Liver (tissue), 10 donors: ENCODE measurements at places on chromosomes 3 and 15. TPM values are rescaled to one million over a fixed set of nuclear protein-coding genes. Genes with fewer than 3 reads are reported as not detected.
A peak's percentile ranks its signal among the peaks of the same experiment; 100 is the strongest.

- no peaks in the 10 kb centered on the region for H3K27me3 ChIP-seq
- H3K4me3 ChIP-seq, result no peak overlapping the region
- H3K36me3 ChIP-seq, result no peaks in the 10 kb centered on the region
- peaks cover 14% of the 10 kb centered on the region for H3K4me1 ChIP-seq
Observed at GRCh38 chr15:70714565-70714964, 48.8 kb downstream of the UACA start.

- H3K27ac ChIP-seq, result peak within 1 kb of the TSS; percentile 5
- DNase-seq, result peak; percentile 98
- peaks cover 20% of the 10 kb centered on the region for H3K36me3 ChIP-seq
- H3K27me3 ChIP-seq, result no peaks in the 10 kb centered on the region
- peaks cover 5% of the 10 kb centered on the region for H3K4me1 ChIP-seq
- peak within 1 kb of the TSS; percentile 70 for H3K4me3 ChIP-seq
Observed at GRCh38 chr3:129428376-129429079, at the start of gene EFCAB12. EFCAB12 (minus strand) TSS chr3:129428636; CDS start chr3:129428488, 148 bp downstream.

The PRKCD gene
- 3.1 TPM for polyA plus RNA-seq

GRCh38 chr15:49387471-49387870, 35.6 kb upstream of the FGF7 start:
- H3K36me3 ChIP-seq, result no peaks in the 10 kb centered on the region
- no peak for DNase-seq
- H3K27ac ChIP-seq, result no peak overlapping the region
- no peak overlapping the region for H3K4me3 ChIP-seq

The SFMBT1 gene
- polyA plus RNA-seq, result 4.7 TPM

The MRPL3 gene
- 35.7 TPM for polyA plus RNA-seq

The PSTPIP1 gene
- polyA plus RNA-seq, result 1.6 TPM

The PPARG gene
- polyA plus RNA-seq, result 5.2 TPM

The OR5K2 gene
- not detected for polyA plus RNA-seq

- no peaks in the 10 kb centered on the region for H3K36me3 ChIP-seq
- H3K4me3 ChIP-seq, result no peak overlapping the region
- no peaks in the 10 kb centered on the region for H3K4me1 ChIP-seq
- no peak overlapping the region for H3K27ac ChIP-seq
- no peak for DNase-seq
Observed at GRCh38 chr3:101954936-101955335, 105.6 kb downstream of the NFKBIZ start.

The GRM7 gene
- not detected for polyA plus RNA-seq

DNA sequence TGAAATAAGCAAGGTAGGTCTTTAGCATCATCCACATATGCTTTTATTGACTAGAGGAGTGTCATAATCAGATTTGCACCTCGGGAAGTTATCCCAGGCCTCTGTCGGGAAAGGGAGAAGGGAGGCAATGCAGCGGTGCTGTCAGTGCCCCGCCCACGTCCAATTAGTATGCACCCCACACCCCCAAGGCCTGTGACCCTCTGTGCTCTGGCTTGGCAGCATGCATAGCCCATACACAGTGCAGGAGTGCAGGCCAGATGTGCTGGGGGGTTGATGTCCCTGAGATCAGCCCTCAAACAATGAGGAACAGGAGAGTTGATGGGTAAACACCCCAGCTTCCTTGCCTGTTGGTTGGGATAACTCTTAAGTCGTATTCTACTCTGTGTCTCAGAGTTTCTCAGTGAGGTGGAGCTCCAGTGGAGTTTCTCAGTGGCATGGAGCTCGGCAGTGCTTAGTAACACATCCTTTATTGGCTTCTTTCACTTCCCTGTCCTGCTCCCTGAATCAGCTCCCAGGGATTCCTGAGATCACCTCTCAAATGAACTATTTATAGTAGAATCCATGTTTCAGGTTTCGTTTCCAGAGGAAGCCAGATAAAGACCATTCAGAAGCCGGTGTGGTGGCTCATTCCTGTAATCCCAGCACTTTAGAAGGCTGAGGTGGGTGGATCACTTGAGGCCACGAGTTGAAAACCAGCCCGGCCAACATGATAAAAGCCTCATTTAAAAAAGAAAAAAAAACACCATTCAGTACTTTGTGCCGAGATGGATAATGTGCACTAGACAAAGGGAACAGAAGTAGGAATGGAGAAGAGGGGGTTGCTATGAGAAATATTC, 26.7 kb upstream of the NDUFB4 start:
- H3K27me3 ChIP-seq, result no peaks in the 10 kb centered on the region
- H3K4me1 ChIP-seq, result no peaks in the 10 kb centered on the region
- H3K4me3 ChIP-seq, result no peak overlapping the region
- H3K36me3 ChIP-seq, result no peaks in the 10 kb centered on the region

The KIF15 gene
- polyA plus RNA-seq, result 0.15 TPM

- H3K4me1 ChIP-seq, result peaks cover 5% of the 10 kb centered on the region
- H3K36me3 ChIP-seq, result no peaks in the 10 kb centered on the region
- H3K27me3 ChIP-seq, result no peaks in the 10 kb centered on the region
- DNase-seq, result no peak
- H3K27ac ChIP-seq, result no peak overlapping the region
Observed at GRCh38 chr3:143221446-143221845, 101.9 kb downstream of the CHST2 start.

- H3K36me3 ChIP-seq, result no peaks in the 10 kb centered on the region
- peaks cover 2% of the 10 kb centered on the region for H3K4me1 ChIP-seq
- no peak for DNase-seq
- H3K27ac ChIP-seq, result no peak overlapping the region
- no peaks in the 10 kb centered on the region for H3K27me3 ChIP-seq
- no peak overlapping the region for H3K4me3 ChIP-seq
Observed at GRCh38 chr3:147189016-147189415, 217.3 kb downstream of the ZIC4 start.

The NR1I2 gene
- 63.5 TPM for polyA plus RNA-seq

The GPR15 gene
- polyA plus RNA-seq, result not detected

The AHSG gene
- 1,784 TPM for polyA plus RNA-seq

GRCh38 chr3:160401291-160402095, 2.0 kb downstream of the SMC4 start:
- H3K4me1 ChIP-seq, result peaks cover 29% of the 10 kb centered on the region
- no peaks in the 10 kb centered on the region for H3K27me3 ChIP-seq

- no peaks in the 10 kb centered on the region for H3K27me3 ChIP-seq
- H3K4me1 ChIP-seq, result no peaks in the 10 kb centered on the region
- H3K36me3 ChIP-seq, result peaks cover 10% of the 10 kb centered on the region
- no peak overlapping the region for H3K4me3 ChIP-seq
- H3K27ac ChIP-seq, result peak overlapping the region; percentile 29
Observed at GRCh38 chr15:99168601-99169580, 64.0 kb downstream of the SYNM start.

The GAP43 gene
- polyA plus RNA-seq, result 0.06 TPM

DNA sequence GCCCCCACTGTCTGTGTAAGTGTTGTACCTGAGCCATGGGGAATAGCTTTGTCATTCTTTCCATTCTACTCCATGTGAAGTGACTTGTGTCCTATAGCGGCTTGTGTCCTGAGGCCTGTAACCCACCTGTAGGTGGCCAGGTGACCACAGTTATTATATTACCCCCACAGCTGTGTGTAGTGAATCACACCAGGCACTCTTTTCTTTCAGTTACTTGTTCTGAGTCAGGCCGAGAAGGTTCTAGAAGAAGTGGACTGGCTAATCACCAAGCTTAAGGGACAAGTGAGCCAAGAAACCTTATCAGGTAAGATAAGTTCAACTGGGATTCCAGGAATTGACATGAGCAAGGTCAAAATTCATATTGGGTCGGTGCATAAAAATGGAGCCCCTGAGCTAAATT, 29.2 kb downstream of the POLG start:
- H3K4me3 ChIP-seq, result no peak overlapping the region
- no peak overlapping the region for H3K27ac ChIP-seq
- DNase-seq, result no peak

The TGM5 gene
- polyA plus RNA-seq, result not detected

GRCh38 chr15:83108266-83109219, 1.1 kb downstream of the TM6SF1 start:
- no peak overlapping the region for H3K27ac ChIP-seq
- peaks cover 5% of the 10 kb centered on the region for H3K4me1 ChIP-seq
- peaks cover 2% of the 10 kb centered on the region for H3K27me3 ChIP-seq
- H3K4me3 ChIP-seq, result peak overlapping the region; percentile 1
- no peaks in the 10 kb centered on the region for H3K36me3 ChIP-seq

- no peak overlapping the region for H3K27ac ChIP-seq
- no peak for DNase-seq
- no peaks in the 10 kb centered on the region for H3K36me3 ChIP-seq
- no peak overlapping the region for H3K4me3 ChIP-seq
- H3K27me3 ChIP-seq, result no peaks in the 10 kb centered on the region
Observed at GRCh38 chr3:31472479-31473390, 60.0 kb upstream of the STT3B start.

DNA sequence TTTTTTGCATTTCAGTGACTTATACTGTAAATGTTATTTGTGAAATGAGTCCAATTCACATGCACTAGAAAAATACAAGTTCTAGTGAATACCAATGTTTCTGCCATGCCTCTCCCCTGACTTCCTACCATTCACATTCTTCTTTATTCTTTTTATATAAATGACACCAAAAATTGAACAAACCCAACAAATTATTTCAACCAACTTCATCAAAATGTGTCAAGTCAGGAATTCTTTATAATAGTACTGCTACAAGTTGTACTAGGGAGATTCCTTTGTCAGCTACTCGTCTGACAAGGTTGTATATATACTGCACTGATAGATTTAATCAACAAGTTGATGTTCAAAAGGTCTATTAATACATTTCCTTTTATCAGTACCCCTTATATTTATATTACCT, 3.0 kb downstream of the TBL1XR1 start:
- peaks cover 18% of the 10 kb centered on the region for H3K4me1 ChIP-seq
- no peak overlapping the region for H3K27ac ChIP-seq
- H3K36me3 ChIP-seq, result no peaks in the 10 kb centered on the region
- H3K4me3 ChIP-seq, result no peak overlapping the region
- H3K27me3 ChIP-seq, result no peaks in the 10 kb centered on the region

GRCh38 chr3:10956986-10957385, 35.6 kb upstream of the SLC6A1 start:
- no peaks in the 10 kb centered on the region for H3K36me3 ChIP-seq
- no peak overlapping the region for H3K27ac ChIP-seq
- DNase-seq, result no peak
- H3K4me3 ChIP-seq, result no peak overlapping the region
- H3K4me1 ChIP-seq, result no peaks in the 10 kb centered on the region
- H3K27me3 ChIP-seq, result peaks cover 5% of the 10 kb centered on the region

DNA sequence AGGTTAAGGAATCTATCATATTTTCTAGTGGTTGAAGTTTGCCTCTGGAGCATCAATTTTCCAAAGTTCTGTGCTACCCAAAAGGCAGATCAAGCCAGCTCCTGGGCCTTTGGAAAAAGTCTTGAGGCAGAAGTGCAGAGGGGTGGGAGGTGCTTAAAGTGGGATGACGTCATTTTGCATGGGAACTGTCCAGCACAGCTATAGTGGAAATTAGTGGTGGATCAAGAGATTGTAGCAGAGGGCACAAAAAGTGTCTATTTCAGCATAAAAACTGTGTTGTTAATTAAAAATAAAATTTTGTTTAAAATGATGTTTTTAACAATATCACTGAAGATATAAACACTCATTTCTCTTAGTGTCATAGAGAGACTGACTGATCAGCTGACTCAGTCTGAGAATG, 221.9 kb downstream of the LRRN1 start:
- no peaks in the 10 kb centered on the region for H3K4me1 ChIP-seq
- no peak for DNase-seq
- H3K4me3 ChIP-seq, result no peak overlapping the region
- H3K27me3 ChIP-seq, result no peaks in the 10 kb centered on the region
- H3K27ac ChIP-seq, result no peak overlapping the region
- no peaks in the 10 kb centered on the region for H3K36me3 ChIP-seq

DNA sequence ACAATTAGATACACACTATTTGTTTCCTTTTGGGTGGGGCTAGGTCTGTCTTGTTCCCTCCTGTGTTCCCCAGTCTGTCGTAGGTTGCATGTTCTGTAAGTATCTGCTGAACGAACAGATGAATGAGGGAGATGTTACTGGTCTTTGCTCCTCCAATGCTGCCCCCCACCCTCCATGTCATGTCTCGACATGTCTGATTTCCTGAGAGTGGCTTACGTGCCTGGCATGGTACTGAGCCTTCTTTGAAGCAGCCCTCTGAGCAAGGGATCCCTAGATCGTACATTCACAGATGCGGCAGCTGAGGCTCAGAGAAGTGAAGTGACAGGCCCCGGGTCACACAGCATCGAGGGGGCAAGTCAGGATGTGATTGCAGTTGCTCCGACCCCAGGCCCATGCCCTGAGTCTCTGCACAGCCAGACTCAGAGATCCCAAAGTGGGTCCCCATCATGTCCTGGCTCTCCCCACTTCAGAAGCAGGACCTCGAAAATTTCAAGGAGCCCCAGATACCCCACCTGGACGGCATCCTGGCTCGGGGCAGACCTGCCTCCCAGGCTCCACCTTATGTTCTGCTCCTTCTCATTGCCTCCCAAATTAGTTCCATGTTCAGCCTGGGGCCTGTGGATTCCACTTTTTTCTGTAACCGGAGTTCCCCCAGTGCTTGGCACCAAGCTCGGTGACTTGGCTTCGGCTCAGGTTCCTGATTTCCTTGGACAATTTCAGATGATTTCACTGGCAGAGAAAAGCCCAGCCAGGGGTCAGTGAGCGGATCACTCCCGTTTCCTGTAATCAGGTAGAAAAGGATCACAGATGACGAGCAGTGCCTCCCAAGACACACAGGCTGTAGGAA, 24.7 kb downstream of the GOLGA6L2 start:
- no peaks in the 10 kb centered on the region for H3K27me3 ChIP-seq
- no peaks in the 10 kb centered on the region for H3K36me3 ChIP-seq
- DNase-seq, result no peak
- no peaks in the 10 kb centered on the region for H3K4me1 ChIP-seq

GRCh38 chr3:124761935-124762660, 31.8 kb downstream of the UMPS start:
- no peak overlapping the region for H3K4me3 ChIP-seq
- peaks cover 32% of the 10 kb centered on the region for H3K36me3 ChIP-seq
- peaks cover 14% of the 10 kb centered on the region for H3K4me1 ChIP-seq
- H3K27me3 ChIP-seq, result no peaks in the 10 kb centered on the region
- H3K27ac ChIP-seq, result peak overlapping the region; percentile 64
- no peak for DNase-seq

GRCh38 chr15:94749811-94750617, 518.7 kb downstream of the MCTP2 start:
- no peaks in the 10 kb centered on the region for H3K36me3 ChIP-seq
- no peak for DNase-seq
- no peak overlapping the region for H3K27ac ChIP-seq

The WDR93 gene
- polyA plus RNA-seq, result not detected

GRCh38 chr3:107001635-107002034, 375.6 kb upstream of the CCDC54 start:
- no peak overlapping the region for H3K4me3 ChIP-seq
- DNase-seq, result no peak
- H3K27me3 ChIP-seq, result no peaks in the 10 kb centered on the region
- H3K27ac ChIP-seq, result no peak overlapping the region
- no peaks in the 10 kb centered on the region for H3K4me1 ChIP-seq

The SH3BP5 gene
- 3.5 TPM for polyA plus RNA-seq

DNA sequence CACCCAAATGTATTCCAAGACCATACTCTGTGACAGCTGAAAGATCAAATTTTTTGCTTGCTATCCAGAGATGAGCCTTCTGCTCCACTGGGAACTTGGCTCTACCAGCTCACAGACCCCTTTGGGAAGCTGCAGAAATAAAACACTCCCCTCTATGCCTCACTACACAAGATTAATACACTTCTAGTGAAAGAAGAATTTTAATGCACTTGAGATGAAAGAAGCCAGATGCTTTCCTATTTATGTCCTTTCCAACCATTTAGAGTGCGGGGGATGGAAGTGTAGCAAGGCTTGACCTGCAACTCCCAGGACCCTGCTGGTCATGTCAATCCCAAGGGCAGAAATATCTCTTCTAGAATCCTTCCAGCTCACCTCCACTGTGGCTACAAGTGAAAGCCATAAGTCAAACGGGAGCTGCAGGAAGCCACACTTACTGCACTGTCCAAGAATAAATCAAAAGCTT, 34.7 kb downstream of the ANXA2 start:
- no peak overlapping the region for H3K27ac ChIP-seq
- H3K4me3 ChIP-seq, result no peak overlapping the region
- peaks cover 6% of the 10 kb centered on the region for H3K36me3 ChIP-seq
- no peak for DNase-seq
- no peaks in the 10 kb centered on the region for H3K27me3 ChIP-seq
